A549 (cell line): ENCODE measurements at places on chromosomes 5 and 9. TPM values are rescaled to one million over a fixed set of nuclear protein-coding genes. Genes with fewer than 3 reads are reported as not detected.

TMEM215 gene
- 0.03 TPM in 2 of 3 replicates, not detected in the other for polyA plus RNA-seq

HTR4 gene
- not detected in 3 replicates for polyA plus RNA-seq

GRCh38 chr5:131786036-131786435 lies 10.8 kb downstream of the FNIP1 start:
- DNase-seq = no peak

GRCh38 chr9:131091352-131091992 lies 4.9 kb upstream of the AIF1L start:
- no peak for DNase-seq
